CD4-positive, CD25-positive, alpha-beta regulatory T cell (primary cell): ENCODE measurements at places on chromosomes 5 and 9. TPM values are rescaled to one million over a fixed set of nuclear protein-coding genes. Genes with fewer than 3 reads are reported as not detected.
A peak's percentile ranks its signal among the peaks of the same experiment; 100 is the strongest.

Gene LTC4S
- 2.8 TPM for total RNA-seq

Gene FCN2
- total RNA-seq: not detected

Gene PCDHGA1
- total RNA-seq: 0.10 TPM

Gene GABBR2
- total RNA-seq: not detected

Gene PDGFRB
- not detected for total RNA-seq

Gene OLFML2A
- total RNA-seq: not detected

Gene SLC24A2
- total RNA-seq: 0.30 TPM

Gene IL3
- total RNA-seq: not detected

Gene CTXN3
- not detected for total RNA-seq

Gene PCDHGA8
- total RNA-seq: not detected

Gene LCNL1
- total RNA-seq: not detected

Gene SHROOM1
- total RNA-seq: 0.12 TPM

Gene PCDHGA3
- total RNA-seq: not detected

Gene IQGAP2
- total RNA-seq: 214 TPM

- no peak for DNase-seq
These were observed 67.9 kb downstream of the NFIB start for GRCh38 chr9:14245901-14246525.

GRCh38 chr5:167576126-167576525 lies 715.3 kb upstream of the WWC1 start:
- DNase-seq: no peak

GRCh38 chr9:124708074-124708473 lies 63.0 kb downstream of the NR6A1 start:
- no peak for DNase-seq

DNA sequence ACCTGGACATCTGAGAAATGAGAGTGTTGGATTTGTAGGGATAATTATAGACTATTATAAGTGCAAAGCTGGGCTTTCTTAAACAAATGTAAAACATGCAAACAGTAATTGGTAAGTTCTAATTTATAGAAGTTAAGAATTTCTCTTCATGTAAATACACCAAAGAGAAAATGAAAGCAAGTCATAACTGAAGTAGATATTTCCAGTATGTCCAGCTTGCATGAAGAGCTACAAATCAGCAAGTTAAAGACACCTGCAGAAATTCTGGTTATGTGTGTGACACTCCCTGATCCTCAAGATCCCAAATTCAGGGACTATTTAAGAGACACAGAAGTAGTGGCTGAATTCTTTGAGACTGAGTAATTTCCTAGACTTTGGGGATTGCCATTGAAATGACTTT lies 308.9 kb downstream of the TLE4 start:
- peak; percentile 52 for DNase-seq

GRCh38 chr9:121067640-121068039 lies 7.1 kb upstream of the CNTRL start:
- DNase-seq: no peak

- no peak for DNase-seq
These were observed 32.2 kb upstream of the BRD3 start for GRCh38 chr9:134100040-134100439.

GRCh38 chr5:113330533-113331208 lies 104.1 kb downstream of the TSSK1B start:
- DNase-seq: no peak

DNA sequence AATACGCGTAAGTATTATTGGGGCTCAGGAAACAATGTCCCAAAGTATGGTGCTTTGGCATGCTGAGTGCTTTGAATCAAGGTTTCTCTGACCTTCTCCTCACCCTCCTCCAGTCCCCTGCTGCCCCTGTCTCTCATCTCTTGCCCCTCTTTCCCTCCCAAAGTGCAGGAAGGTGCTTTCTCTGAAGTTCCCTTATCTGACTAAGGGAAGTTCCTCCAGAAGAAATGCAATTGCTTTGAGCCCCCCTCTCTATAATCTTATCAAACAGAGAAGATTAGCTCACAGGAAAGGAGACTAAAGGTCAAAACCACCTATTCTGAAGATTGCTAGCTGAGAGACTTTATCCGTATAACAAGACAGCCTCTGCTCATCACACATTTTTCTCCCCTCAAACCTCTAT lies 288.1 kb downstream of the ARL15 start:
- no peak for DNase-seq

DNA sequence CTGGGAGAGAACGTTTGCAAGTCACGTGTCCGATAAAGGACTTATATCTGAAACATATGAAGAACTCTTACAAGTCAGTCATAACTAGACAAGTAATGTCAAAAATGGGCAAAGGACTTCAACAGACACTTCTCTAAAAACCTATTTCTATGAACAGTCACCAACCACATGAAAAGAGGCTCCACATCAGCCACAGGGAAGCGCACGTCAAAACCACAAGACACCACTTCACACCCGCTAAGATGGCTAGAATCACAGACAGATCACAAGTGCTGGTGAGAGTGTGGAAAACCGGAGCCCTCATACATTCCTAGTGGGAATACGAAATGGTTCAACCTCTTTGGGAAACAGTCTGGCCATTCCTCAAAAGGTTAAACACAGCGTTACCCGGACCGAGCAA lies 11.5 kb upstream of the CARD9 start:
- DNase-seq: no peak

DNA sequence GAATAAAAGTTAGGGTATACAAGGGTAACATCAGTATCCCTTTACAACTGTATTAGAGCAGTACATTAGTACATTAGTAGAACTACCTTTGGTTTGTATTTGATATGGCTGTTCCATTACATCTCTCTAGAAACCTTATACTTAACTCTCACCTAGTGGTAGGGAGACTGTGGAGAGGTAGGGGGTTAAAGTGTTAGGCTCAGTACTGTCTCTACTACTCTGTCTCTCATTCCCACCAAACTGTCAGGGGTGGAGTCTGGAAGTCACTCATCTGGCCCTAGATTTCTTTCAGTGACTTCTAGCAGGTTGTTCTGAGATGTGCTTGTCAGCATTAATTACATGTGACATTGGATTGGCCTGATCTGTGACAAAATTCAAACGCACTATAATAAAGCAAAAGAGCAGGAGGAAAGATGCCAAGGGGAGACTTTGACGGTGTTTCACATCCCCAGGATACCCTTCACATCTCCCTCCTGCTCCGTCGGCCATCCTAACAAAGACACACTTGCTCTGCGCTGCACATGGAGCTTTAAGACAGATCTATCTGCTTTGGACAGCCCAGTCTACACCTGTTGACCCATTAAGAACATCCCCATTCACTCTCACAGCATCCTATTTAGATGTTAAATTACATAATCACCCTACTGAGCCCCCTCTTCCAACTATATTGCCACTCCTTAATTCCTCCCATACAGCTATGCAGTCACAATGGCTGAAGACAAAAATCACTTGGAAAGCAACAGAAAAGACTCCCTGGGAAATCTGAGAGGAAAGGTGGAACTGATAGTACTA lies 1043.0 kb upstream of the DMAC1 start:
- no peak for DNase-seq

GRCh38 chr5:131622633-131623032 lies 12.4 kb downstream of the RAPGEF6 start:
- DNase-seq: no peak

- DNase-seq: no peak
These were observed 247.4 kb downstream of the SAXO1 start for GRCh38 chr9:18785604-18786003.

DNA sequence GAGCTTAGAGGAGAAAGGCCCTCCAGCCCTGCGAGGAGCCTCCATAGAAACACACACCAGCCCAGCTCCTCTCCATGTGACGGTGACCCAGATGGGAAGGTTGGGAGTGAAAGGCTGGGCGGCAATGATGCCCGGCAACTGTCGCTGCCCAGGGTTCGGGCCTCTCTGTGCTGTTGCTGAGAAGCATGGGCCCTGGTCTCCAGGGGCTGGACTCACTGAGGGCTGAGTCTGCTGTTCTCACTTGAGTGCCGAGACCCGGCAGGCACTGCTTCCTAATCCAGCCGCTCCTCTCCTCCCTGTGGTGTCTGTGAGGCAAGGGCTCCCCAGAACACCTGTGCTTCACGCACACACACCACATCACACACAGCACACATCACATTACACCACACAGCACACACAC lies 493.6 kb downstream of the GADD45G start:
- no peak for DNase-seq

DNA sequence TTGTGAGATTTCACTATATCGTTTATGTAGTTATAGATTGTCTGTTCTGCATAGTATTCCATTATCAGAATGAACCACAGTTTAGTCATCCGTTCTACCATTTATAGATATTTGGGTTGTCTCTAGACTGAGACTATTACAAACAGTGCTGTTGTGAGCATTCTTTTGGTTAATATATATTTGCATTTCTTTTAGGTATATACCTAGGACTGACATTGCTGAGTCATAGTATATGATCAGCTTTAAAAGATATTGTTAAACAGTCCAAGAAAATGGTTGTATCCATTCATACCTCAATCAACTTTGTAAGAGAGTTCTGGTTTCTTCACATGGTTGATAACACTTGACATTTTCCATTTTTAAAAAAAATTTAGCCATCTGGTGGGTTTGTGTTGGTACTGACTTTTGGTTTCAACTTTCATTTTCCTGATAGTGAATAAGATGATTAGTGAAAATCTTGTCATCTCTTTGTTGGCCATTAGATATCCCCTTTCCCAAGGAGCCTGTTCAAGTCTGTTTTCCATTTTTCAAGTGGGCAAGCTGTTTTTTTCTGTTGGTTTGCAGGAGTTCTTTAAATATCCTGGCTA lies 22.9 kb upstream of the ADAM19 start:
- DNase-seq: no peak

GRCh38 chr9:31259824-31260223 lies 1124.6 kb upstream of the ACO1 start:
- DNase-seq: no peak

DNA sequence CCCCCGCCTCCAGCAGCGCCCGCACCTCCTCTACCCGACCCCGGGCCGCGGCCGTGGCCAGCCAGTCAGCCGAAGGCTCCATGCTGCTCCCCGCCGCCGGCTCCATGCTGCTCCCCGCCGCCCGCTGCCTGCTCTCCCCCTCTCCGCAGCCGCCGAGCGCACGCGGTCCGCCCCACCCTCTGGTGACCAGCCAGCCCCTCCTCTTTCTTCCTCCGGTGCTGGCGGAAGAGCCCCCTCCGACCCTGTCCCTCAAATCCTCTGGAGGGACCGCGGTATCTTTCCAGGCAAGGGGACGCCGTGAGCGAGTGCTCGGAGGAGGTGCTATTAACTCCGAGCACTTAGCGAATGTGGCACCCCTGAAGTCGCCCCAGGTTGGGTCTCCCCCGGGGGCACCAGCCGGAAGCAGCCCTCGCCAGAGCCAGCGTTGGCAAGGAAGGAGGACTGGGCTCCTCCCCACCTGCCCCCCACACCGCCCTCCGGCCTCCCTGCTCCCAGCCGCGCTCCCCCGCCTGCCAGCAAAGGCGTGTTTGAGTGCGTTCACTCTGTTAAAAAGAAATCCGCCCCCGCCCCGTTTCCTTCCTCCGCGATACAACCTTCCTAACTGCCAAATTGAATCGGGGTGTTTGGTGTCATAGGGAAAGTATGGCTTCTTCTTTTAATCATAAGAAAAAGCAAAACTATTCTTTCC lies 19.3 kb downstream of the CDKN2A start:
- DNase-seq: peak; percentile 27

- DNase-seq: no peak
These were observed 18.4 kb downstream of the GLRA1 start for GRCh38 chr5:151906246-151906645.

DNA sequence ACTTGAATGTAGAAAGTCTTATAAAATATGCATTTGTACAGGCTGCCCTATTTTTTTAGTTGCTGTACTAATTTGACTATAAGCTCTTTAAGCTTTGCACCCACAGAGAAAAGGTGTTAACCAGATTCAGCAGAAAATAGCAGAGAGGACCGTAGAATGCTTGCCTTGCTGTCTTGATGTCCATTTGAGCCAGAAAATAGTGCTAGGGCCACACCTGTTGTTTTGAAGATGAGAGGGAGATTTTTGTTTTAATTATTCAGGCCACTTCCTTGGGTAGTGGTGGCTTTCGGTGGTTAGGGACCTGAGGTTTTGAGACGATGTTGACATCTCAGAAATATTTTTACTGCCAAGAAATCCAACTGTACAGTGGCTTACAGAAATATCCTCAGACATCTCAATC lies 196.0 kb downstream of the SPATA31D1 start:
- no peak for DNase-seq

- no peak for DNase-seq
These were observed 39.9 kb upstream of the CTSL start for GRCh38 chr9:87685871-87686519.

DNA sequence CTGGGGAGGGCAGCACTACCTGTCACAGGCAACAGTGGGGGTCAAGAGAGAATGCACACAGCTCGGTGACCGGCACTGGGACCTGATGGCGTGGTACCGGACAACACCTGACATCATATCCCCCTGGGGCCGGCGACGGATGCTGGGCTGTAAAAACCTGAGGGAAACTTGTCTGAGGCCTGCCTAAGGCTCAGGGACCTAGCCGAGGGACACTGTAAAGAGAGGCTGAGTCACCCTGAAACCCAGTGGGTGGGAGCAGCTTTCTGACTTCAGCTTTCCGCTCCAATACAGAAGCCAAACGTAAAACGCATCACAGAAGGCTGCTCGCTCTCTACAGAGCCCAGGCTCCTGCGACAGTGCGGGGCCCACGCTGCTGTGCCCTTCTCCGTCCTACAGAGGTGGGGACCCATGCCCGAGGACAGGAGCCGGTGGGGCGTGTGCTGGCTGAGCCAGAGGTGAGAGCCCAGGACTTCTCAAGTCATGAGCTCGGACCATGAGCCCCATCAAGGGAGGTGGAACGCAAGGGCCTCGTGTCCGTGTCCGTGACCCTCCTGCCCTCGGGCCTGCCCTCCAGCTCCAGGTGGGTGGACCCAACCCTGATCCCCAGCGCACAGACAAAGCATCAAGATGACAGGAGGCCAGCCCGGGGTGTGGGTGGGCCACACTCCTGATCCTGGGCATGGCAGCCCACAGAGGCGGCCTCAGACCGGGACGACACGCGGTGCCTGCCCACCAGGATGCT lies 5.3 kb downstream of the RALGDS start:
- peak; percentile 63 for DNase-seq

GRCh38 chr5:176670449-176670848 lies 23.2 kb downstream of the TSPAN17 start:
- DNase-seq: no peak

- DNase-seq: no peak
These were observed 58.7 kb upstream of the TMED7 start for GRCh38 chr5:115684513-115685037.
